ENCODE measurements at places on chromosomes 5 and 9. TPM values are rescaled to one million over a fixed set of nuclear protein-coding genes. Genes with fewer than 3 reads are reported as not detected.

- peak; percentile 47 for DNase-seq
Observed at GRCh38 chr5:181221105-181221791, 1.8 kb upstream of the TRIM41 start.

GRCh38 chr9:137461663-137462395, 2.7 kb upstream of the NSMF start:
- DNase-seq = peak; percentile 92

DNA sequence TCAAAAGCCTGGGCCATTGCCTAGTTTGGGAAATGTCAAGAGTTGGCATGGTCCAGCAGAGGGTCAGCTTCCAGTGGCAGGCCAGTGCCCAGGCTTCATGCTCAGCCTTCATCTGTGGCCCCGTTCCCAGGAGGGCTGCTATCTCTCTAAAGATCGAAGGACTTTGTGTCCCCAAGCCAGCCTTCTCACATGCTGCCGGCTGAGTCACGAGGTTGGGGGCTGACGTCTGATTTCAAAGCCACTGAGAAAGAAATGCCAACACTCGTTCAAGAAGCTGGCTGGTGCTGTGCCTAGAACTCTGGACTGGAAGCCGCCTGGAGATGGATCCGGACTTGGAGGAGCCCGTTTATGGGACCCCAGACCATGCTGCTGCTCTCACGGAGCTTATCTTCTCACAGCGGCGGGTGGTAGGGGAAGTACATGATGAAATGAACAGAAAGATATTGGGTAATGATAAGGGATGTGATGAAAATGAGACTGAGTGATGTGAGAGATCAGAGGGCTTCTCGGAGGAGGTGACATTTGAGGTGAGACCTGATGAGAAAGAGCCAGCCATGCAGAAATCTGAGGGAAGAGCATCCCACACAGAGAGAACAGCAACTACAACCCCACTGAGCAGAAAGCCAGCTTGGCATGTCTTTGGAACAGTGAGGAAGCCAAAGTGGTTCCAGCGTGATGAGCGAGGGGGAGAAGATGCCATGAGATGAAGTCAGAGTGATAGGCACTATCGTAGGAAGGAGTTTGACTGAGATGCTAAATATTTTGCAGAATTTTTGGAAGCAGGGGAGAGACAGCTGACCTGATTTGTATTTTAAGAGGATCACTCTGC, 54.9 kb upstream of the BOD1 start:
- no peak for DNase-seq

DNA sequence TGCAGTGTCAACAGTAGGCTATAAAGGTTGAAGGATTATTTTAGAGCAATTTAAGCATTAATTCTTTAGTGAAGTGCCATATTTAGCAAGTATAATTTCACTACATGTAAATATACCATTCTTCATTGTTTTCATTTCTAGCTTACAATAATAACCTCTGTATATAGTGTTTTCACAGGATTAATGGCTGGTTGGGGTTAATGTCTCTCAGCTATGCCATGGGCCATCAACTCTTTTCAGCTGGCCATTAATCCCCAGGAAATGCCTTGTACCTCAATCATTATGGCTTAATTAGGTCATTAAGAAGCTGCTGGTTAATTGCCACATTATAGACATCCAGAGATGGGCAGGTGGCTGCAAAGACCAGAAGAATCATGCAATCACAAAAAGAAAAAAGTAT, 715.1 kb downstream of the MAT2B start:
- DNase-seq = no peak

- DNase-seq = no peak
Observed at GRCh38 chr5:174777583-174777982, 53.2 kb downstream of the MSX2 start.

DNA sequence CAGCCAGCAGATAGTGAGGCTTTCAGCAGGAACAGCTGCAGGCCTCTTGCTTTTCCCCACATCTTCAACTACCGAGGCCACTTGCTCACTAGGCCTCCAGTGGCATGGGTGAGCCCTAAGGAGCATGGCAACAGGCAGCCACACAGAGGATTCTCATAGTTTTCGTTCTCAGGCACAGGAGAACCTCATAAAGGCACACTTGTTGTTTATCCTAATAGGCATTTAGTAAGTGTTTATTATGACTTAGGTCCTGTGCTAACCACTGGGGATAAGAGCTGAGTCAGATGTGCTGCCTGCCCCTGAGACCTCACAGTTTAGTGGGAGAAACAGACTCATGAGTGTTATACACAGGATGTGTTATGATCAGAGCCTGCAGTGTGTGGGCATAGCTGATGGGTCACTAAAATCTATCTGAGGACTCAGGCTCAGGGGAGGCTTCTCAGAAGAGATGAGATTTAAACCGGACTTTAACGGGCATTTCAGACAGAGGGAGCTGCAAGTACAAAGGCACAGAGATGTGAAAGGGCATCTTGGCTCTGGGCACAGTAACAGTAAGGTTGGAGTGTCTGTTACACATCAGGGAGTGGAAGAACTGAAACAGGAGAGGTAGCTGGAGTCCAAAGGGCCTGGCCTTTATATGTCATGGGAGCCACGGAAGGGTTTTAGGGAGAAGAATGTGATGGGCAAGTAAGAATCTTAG, 21.0 kb upstream of the HEMGN start:
- DNase-seq = no peak

GRCh38 chr9:21729648-21730047, 72.8 kb upstream of the MTAP start:
- no peak for DNase-seq

- no peak for DNase-seq
Observed at GRCh38 chr5:173507171-173507570, 109.3 kb downstream of the BOD1 start.

- no peak for DNase-seq
Observed at GRCh38 chr9:134710901-134711300, 69.3 kb downstream of the COL5A1 start.

DNA sequence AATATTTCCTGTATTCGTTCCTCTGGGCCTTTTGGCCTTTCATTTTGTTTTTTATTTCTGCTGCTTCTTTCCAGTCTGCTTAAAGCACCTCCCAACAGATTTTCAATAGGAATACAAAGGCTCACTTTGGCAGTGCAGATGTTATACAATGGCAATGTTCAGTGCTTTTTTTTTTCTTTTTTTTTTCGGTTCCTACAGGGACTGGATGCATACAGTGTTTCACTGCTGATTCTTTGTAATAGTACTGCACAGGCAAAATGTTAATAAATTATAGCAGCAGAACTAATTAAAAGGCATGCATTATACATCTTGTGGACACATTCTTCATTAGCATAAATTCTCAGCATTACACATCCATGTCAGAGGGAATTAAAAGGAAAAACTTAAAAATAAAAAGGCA, 356.6 kb upstream of the C9orf72 start:
- no peak for DNase-seq

GRCh38 chr5:124461157-124461556, 285.3 kb downstream of the ZNF608 start:
- DNase-seq = no peak

GRCh38 chr5:113171520-113171919, 194.9 kb downstream of the DCP2 start:
- no peak for DNase-seq

- no peak for DNase-seq
Observed at GRCh38 chr5:107385708-107386107, 285.0 kb downstream of the EFNA5 start.

DNA sequence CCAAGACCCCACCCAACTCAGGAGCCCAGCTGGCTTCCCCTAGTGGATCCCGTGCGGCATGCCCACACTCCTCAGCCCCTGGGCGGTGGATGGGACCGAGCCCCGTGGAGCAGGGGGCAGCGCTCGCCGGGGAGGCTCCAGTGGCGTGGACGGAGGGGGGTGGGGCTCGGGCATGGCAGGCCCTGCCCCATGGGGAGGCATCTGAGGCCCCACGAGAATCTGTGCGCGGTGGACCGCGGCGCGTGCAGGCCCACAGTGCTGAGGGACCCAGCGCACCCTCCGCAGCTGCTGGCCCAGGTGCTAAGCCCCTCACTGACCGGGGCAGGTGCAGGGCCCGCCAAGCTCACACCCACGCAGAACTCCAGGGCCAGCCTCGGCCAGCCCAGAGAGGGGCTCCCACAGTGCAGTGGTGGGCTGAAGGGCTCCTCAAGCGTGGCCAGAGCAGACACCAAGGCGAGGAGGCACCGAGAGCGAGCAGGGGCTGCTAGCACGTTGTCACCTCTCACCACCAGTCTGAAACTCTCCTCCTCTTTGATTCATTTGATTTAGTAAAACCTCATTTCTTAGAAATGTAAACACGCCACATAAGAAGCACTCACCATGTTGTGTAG, 25.6 kb downstream of the RNF130 start:
- DNase-seq = no peak

- no peak for DNase-seq
Observed at GRCh38 chr5:68189613-68190012, 25.9 kb upstream of the PIK3R1 start.

DNA sequence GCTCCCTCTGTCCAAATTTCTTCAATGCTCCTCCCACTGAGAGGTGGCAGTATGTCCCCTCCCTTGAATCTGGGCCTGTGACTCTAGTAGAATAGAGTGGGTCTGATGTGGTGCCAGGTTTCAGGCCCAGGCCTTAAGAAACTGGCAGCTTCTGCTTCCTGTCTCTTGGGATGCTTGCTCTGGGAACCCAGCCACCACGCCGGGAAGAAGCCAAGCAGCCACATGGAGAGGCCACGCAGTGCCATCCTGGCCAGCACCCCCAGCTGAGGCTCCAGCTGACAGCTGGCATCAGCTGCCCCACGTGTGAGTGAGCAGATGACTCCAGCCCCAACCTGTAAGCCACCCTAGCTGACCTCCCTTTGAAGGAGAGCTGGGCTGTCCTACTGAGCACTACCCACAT, 7.3 kb upstream of the TSPAN17 start:
- DNase-seq = no peak

DNA sequence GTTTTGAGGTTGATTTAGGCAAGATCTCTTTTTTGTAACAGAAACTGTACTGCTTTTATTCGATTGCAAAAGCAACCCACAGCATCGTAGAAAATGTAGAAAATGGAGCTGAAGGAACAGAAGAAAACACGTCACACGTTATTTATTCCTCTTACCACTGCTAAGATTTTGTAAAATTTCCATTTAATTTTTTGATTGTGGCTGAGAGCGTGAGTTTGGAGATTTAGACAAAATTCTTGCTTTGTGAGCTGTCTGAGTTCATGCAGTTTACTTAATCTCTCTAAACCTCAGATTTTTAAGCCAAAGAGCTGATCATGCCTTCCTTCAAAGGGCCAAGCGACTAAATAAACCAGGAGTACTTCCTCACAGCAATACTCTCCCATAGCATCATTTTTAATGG, 24.8 kb downstream of the DPYSL3 start:
- DNase-seq = no peak

GRCh38 chr5:83741571-83741970, 20.9 kb upstream of the HAPLN1 start:
- no peak for DNase-seq

DNA sequence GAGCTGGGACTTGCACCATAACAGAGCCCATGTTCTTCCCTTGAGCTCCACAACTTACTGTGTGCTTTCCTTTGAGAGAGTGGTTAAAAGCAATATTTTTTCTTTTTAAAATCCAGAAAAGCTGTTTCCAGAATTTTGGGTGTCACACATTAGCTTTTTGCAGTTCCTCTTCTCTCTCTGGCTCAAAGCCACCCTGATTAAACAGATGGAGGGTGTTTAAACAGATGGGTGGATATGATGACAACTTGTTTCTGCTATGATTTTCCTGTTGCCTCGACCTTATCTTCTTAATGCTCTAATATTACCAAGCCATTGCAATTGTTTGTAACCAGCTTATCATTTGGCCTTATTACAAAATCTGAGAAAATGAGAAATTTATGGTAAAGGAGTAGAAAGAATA, 22.9 kb upstream of the CFAP95 start:
- no peak for DNase-seq

DNA sequence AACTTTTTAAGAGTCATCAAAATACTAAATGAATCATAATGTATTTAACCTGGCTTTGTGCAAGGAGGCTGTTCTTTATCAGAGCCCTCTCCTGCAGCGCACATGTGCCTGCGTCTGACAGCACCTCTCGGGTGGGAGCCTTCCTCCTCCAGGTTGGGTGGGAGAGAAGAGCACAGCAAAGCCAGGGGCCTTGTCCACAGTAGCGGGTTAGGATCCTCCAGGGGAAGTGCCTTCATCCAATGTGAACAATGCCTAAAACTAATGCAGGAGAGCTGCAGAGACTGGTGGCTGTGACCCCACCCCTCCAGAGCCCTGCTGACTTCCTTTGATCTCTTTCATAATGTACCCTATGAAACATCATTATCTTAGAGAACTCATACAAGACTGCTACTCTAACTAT, 10.2 kb downstream of the UBE2QL1 start:
- DNase-seq = no peak

- DNase-seq = no peak
Observed at GRCh38 chr9:122930541-122931225, 629 bp downstream of the ZBTB26 start.

GRCh38 chr5:150618588-150619281, 21.7 kb upstream of the SYNPO start:
- DNase-seq = no peak

DNA sequence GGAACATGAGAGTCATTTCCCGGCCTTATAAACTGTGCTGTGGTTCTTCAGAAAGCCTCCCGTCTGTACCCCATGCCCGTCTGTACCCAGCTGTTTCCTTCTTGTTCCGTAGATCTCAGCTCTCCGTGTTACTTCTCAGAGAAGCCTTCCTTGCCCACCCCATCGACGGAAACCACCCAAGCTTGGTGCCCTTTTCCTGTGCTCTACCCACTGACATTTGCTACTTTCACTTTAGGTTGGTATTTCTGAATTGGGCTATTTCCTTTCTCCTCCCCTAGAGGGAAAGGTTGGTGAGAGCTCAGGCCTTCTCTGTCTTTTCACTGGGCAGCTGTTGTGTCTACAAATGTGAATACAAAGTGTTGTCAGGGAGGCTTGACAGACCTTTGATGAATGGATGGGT, 764.5 kb upstream of the ADAMTS16 start:
- peak; percentile 7 for DNase-seq

DNA sequence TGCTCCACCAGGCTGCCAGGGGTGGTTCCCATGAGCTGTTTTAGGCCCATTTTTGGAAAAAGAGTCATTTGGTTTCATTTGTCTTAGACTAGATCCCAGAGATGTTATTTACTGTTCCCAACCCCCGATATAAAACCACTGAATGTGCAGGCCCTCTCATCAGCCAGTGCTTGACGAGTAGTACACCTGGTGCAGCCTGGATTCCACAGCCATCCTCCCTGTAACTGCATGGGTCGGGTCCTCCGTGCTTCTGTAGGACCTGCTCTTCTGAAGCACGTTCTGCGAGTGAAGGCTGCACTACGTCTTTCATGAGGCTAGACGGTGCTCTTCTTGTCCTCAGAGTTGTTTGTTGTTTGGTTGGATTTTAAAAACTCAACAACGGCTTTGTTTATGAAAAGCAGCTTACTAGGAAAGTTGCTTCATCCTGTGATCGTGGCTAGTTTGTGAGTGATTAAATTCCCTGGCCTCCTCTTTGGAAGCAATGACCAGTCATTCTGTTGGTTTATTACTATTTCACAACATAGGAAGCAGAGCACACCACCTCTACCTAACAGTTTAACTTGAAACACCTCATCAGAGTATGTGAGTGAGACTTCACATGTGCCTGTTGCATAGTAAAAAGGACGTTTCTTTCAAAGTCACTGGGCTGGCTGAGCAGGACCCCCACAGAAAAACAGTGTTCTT, 135.2 kb downstream of the AOPEP start:
- DNase-seq = no peak

The RARS1 gene
- total RNA-seq = 138 TPM

The NPR3 gene
- total RNA-seq = 0.07 TPM

The SLC45A2 gene
- not detected for total RNA-seq

The PCDHB12 gene
- 3.7 TPM for total RNA-seq

The CCDC171 gene
- total RNA-seq = 4.4 TPM

The CDC20B gene
- not detected for total RNA-seq

The CCDC187 gene
- not detected for total RNA-seq

The F12 gene
- total RNA-seq = 2.9 TPM

The DOLK gene
- total RNA-seq = 20.2 TPM

The DNAJC21 gene
- 35.7 TPM for total RNA-seq
